ENCODE measurements at places on chromosomes 7 and 10. TPM values are rescaled to one million over a fixed set of nuclear protein-coding genes. Genes with fewer than 3 reads are reported as not detected.

The PTPRE gene
- polyA plus RNA-seq = 0.12 TPM

The LRRTM3 gene
- not detected for polyA plus RNA-seq

The ZCCHC24 gene
- 34.2 TPM for polyA plus RNA-seq

- no peak for DNase-seq
Observed at GRCh38 chr10:6062101-6062771, at the start of gene IL2RA. Gene IL2RA, minus strand, starts transcription at chr10:6062367. Its CDS starts 216 bp downstream, at chr10:6062151.

GRCh38 chr10:60312818-60313588 is 76.7 kb downstream of the ANK3 start:
- DNase-seq = no peak

GRCh38 chr10:131871673-131872005 is 29.2 kb upstream of the PPP2R2D start:
- no peak for DNase-seq

DNA sequence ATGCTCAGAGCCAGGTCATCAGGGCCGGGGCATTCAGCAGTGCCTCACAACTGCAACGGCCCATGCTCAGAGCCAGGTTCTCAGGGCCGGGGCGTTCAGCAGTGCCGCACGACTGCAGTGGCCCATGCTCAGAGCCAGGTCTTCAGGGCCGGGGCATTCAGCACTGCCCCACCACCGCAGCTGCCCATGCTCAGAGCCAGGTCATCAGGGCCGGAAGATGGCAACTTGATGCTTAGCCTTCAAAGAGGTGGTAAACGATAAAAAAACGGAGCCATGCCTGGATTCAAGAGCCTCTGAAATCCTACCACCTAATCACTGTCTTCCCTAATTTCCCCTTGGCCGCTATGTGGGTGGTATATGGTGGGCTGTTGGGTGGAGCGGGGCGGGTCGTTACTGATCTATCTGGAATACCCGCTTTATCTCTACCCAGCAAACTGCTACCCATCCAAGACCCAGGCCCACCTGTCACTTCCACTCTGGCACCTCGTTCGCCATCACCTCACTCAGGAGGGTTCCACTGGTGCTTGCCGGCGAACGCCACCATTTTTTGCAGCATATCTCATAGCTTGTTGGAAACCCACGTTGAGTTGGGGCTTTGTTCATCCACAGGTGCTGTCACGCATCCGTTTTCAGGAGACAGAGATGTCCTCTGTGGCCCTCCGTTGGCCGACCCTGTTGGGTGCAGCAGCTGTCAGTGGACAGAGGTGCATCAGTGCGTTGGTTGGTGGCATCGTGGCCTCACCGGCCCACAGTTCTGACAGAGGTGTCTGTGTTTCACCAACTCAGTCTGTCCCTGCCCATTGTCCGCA is 221.1 kb downstream of the EBF3 start:
- DNase-seq = no peak

DNA sequence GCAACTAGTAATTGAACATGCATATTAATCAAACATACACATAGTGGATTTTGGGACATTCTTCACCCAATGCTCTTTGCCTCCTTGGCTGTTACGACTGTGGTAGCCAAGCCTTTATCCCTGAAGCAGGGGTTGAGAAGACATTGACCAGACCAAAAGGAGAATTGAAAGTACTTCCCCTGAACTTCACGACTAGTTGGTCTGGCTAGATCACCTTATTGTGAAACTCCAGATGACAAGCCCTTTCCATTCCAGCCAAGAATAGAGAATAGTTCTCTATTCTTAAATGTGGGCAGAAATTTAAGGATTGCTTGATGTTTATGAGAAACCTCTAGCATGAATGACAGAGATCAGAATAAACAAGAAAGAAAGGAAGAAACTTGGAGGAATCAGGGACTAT is 97.0 kb downstream of the LRMDA start:
- no peak for DNase-seq

DNA sequence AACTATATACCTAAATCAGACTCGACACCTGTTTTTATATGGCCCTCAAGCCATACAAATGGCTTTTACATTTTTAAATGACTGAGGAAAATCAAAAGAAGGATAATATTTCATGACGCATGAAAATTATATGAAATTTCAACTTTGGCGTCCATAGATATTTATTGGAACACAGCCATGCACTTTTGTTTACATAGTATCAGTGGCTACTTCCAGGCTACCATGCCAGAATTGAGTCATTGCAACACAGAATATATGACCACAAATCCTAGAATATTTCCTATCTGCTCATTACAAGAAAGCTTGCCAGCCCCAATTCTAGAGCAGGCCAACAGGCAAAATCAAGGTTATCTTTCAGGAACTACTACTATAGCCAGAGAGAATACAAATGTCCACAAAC is 29.3 kb downstream of the AFAP1L2 start:
- no peak for DNase-seq

- DNase-seq = no peak
Observed at GRCh38 chr10:104456802-104457542, 103.3 kb downstream of the CFAP58 start.
